Sigmoid colon (tissue), 7 donors: ENCODE measurements at places on chromosomes 12 and 14. TPM values are rescaled to one million over a fixed set of nuclear protein-coding genes. Genes with fewer than 3 reads are reported as not detected.

DNA sequence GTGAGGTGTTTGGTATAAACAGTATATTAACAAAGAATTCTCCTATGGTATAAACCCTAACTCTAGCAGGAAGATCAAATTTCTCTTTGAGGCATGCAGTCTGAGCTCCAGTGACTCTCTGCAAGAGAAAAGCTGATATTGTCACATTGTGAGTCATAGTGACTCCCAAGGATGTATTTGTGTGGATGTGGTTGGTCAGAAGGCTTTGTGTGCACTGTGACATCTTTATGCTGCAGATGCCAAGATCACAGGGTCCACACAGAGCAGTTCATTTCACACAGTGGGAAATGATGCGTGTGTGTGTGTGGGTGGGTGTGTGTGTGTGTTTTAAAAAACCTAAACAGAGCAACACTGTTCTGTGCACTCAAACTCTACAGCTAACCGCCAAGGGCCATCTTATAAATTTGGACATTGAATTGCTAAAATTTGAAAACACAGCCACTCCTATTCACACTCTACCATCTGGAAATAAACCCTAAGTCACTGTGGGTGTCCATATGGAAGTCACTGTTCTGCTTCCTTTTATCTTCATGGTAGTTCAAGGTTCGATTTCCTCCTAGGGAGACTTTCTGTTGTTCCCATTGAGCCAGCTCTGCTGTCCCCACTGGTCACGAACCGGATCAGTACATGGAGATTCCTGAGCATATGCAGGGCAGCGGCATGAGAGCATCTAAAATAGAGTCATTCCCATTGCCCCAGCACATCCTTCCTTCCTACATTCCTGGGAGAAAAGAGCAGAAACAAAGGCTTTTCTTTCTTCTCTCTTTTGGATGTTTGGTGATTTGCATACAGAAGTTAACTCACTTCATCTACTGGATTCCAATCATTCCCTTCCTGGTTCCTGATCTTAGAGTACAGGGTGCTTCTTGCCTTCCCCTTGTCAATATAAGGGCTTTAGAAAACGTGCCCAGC, 727.6 kb downstream of the DIO2 start:
- DNase-seq = no peak

DNA sequence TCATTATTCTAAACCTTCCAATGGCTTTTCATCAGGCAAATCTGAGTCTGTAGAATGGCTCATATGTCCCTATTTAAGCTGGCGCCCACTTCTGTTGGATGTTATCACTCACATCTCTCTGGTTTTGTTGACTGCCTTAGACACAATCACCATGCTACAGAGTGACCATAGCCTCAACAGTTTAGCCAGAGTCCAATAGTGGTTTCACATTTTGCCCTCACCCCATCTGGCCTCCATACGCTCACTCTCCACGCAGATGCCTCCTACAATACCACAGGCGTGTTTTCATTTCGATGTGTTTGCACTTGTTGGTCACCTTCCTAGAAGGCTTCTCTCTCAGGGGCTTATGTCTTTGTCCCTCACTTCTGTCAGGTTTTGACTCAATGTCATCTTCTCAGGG, 3.4 kb downstream of the KLRB1 start:
- DNase-seq = no peak

GRCh38 chr12:109219938-109220337, 89.1 kb downstream of the FOXN4 start:
- DNase-seq = no peak

Gene DIO3
- total RNA-seq = 2.9 TPM

Gene OR6C6
- not detected for total RNA-seq

Gene ADAM21
- total RNA-seq = 0.27 TPM
